Activated CD4-positive, alpha-beta T cell treated with anti-CD3 and anti-CD28 coated beads for 24 hours (primary cell): ENCODE measurements at places on chromosomes 13 and 19.

DNA sequence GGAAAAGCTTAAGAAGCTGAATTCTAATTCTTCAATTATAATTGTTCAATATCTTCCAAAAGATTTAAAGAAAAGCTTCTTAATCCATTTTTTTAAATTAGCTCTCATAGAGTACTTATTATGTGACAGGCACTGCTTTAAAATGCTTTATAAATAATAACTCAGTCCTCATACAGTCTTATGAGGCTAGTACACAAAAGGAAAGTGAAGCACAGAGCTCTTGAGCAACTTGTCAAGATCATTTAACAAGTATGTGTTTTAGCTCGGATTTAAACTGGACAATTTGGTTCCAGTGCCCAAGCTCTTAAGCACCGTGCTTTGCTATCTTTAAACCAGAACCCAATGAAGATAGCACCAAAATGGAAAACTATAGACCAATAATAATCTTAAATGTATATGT, 106.1 kb downstream of the DHRS12 start:
- DNase-seq = no peak

GRCh38 chr13:22812793-22813192, 368.0 kb upstream of the SGCG start:
- no peak for DNase-seq

DNA sequence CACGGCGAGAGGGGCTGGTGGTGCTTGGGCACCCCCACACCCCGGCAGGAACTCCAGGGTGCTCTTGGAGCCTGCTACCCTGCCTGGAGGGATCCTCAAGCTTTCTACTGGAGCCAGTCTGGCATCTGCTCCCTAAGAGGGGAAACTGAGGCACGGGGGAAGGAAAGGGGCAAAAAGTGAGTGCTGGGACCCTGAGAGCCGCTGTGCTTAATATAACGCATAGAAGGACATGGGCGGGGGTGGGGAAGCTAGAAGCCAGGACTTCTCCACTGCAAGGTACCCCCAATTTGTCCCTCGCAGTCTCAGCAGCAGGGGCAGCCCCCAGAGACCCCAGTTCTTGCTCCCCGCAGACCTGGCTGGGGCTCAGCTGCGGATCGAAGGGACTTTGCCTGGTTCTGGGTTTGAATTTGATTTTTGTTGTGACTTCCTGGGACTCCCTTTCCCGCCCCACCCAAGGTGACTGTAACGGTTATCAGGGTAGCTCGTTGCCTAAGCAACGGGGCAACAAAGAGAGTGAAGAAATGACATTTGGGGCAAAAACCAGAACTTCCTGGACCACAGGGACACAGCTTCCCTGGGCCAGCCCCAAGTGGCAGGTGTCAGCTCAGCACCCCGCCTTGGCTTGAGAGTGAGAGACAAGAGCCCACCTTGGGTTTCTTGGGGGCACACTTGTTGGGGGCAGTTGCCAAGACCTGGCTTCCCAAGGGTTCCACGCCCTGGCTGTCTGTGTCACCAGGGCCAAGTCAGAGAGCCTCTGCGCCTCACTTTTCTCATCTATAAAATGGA, 638 bp downstream of the ADGRE5 start:
- DNase-seq = no peak

GRCh38 chr19:49605605-49606004, 14.6 kb downstream of the PRR12 start:
- DNase-seq = no peak

GRCh38 chr19:39840492-39840891, 5.7 kb downstream of the FBL start:
- no peak for DNase-seq

DNA sequence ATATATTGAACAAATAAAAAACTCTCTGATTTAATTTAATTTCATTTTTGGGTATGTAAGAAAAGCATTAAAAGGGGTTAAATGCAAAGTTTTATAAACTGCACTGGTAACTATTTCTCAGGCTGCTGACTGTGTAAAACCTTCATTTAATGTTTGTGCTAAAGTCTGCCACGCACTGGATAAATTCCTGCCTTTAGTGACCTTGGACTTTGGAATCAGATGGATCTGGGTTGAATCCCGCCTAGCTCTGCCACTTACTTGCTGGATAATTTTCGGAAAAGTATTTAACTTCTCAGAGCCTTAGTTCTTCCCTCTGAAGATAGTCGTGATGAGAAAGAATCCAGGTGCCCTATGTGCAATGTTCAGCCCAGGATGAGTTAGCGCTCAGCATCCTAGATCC, 58.6 kb downstream of the RASL11A start:
- DNase-seq = no peak

- no peak for DNase-seq
These were observed 63.7 kb upstream of the F7 start for GRCh38 chr13:113041896-113042295.

- no peak for DNase-seq
These were observed 44.4 kb downstream of the TSHZ3 start for GRCh38 chr19:31304831-31305312.

GRCh38 chr13:52931131-52931530, 82.7 kb upstream of the PCDH8 start:
- DNase-seq = no peak

GRCh38 chr19:17948514-17948900, 15.7 kb downstream of the CCDC124 start:
- no peak for DNase-seq

DNA sequence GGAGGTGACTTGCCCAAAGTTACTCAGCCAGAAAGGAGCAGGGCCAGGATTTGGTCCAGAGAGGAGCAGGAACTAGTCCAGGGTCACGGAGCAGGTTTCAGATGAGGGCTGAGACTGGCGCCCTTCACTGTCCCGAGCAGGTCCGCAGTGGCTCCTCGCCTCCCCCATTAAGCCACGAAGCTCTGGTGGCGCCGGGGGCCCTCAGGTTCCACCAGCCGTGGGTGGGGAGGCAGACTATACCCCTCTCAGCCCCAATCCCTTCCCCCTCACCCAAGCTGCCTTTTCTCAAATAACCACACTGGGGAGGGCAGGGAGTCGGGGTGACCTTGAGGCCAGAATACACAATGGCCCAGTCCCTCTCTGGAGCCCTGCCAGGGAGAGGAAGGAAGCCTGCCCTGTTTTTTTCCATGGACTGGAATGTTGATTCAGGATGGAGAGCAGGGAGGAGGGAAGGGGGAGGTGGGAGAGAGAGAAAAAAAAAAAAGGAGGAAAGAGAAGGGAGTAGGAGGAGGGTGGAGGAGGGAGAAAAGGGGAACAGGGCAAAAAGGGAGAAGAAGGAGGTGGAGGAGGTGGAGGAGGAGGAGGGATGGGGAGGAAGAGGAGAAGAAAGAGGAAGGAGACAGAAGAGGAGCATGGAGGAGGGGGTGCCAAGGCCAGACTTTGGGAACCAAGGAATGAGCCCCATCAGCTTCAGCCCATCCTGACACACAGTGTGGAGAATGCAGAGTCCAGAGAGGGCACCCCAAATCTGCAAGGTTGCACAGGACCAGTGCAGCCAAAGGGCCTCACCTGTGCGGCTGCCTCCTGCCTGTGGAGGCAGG, 19.7 kb downstream of the CEACAM16 start:
- no peak for DNase-seq

GRCh38 chr13:100497389-100497788, 91.2 kb downstream of the GGACT start:
- no peak for DNase-seq

DNA sequence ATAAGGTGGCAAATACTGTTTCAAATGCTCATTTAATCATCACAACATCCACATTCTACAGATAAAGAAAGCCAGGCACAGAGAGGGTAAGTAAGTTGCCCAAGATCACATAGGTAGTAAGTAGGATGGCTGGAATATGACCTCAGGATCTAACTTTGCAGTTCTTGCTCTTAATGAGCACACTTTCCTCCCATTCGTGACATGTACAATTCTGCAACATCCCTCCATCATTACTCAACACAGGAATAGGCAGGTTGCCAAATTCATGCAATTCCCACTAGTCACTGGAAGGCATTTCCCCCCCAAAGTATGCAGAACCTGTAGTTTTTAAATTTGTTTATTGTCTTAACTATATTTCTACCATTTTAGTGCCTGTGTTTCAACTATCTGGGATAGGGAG, 109.2 kb downstream of the OLFM4 start:
- DNase-seq = no peak

- no peak for DNase-seq
These were observed 184.3 kb upstream of the TSC22D1 start for GRCh38 chr13:44760434-44760833.

DNA sequence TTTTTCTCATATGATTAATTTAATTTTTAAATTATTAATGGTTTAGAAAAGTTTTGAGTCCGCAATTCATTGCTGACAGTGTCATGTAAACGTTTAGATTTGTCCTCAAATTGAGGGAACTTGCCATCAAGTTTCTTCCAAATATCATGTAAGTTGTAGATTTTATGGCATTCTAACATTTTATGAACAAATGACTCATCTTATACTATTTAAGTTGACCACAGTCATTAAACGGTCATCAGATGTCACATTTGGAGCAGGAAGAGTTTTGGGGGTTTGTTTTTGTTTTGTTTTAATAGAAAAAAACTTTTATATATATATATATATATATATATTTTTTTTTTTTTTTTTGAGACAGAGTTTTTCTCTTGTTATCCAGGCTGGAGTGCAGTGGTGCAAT, 4.3 kb downstream of the ZNF114 start:
- no peak for DNase-seq

GRCh38 chr13:50353651-50354415, 338.6 kb downstream of the KCNRG start:
- no peak for DNase-seq

- no peak for DNase-seq
These were observed 1481.9 kb downstream of the PCDH9 start for GRCh38 chr13:65748227-65748626.

GRCh38 chr19:3346677-3347353, 19.6 kb upstream of the NFIC start:
- no peak for DNase-seq

DNA sequence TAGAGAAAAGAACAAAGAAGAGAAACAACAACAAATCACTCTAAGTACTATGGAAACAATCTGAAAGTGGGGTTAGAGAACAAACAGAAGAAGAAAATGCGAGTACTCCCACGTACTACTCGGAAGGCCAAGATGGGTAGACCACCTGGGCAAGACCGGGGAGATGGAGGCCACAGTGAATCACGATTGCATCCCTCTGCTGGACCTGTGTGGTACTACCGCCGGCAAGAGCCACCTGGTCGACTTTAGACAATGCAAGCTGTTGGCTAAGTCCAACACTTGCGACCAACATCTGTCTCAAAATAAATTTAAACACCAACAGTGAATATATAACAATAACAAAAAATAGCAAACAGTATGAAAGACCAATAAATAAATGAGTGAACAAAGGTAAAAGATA, 45.5 kb upstream of the ZNF91 start:
- no peak for DNase-seq

GRCh38 chr13:34634448-34634847, 307.6 kb upstream of the NBEA start:
- DNase-seq = no peak

DNA sequence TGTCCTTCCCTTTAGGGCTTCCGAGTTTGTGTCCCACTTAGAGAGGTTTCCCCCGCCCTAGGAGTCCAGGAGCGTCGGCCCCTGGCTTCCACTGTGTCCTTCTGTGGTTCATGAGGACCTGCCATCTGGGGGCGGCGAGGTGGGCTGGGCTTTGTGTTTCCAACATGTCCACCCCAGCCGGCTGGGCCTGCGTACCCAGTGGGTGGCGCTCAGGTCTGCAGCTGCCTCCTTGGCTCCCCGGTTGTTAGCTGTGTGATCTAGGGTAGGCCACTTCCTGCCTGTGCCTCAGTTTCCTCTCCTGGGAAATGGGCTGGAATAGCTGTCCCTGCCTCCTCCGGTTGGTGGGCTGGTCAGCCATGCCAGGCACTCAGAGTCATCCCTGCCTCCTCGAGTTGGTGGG, 28.4 kb downstream of the KDM4B start:
- DNase-seq = no peak

DNA sequence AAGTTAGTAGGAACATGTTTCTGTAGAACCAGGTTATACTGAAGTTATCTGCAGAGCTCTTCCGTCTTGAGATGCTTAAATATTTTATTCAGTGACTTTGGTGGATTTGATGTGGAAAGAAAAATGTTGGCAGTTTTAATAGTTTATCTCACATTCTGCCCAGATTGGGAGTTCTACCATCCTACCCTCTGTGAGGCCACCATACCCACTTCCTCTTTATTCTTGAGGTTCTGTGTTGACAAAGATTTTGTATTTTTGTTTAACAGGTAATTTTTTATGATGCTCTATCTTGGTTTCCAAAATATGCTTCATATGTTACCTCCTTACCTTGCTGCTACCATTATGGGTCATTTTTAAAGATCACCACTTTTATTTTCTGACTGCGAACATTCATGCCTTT, 156.2 kb upstream of the ATXN8OS start:
- no peak for DNase-seq

GRCh38 chr13:75986818-75987217, 350.7 kb downstream of the LMO7 start:
- DNase-seq = no peak

DNA sequence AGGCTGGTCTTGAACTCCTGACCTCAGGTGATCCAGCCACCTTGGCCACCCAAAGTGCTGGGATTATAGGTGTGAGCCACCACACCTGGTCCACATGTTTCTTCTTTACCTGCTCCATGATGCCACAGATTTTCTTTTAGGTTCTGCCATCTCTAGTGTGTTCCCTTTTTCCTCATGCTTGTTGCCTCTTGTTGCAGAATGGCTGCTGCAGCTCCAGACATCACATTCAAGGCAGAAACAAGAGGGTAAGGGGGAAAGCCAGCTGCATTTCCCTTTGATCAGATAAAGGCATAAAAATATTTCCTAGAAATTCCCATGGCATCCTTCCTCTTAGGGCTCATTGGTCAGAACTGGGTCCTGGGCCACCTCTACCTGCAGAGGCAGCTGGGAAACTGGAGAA, 12.3 kb upstream of the CCDC124 start:
- DNase-seq = no peak

DNA sequence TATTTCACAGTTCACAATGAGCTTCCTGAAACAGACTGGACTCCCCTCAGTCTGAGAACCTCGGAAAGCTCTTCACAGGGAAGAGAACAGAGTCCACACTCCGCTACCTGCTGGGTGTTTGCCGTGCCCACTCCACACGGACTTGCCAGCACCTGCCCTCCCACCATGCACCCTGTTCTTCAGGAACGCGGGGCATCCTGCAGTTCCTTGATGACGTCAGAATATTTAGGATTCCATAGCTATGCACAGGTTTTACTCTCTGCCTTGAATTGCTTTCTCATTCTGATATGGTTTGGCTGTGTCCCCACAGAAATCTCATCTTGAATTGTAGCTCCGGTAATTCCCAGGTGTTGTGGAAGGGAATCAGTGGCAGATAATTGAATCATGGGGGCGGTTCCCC, 74.4 kb upstream of the FARP1 start:
- no peak for DNase-seq
